Tibial nerve (tissue), 4 donors: ENCODE measurements at places on chromosomes 7 and 10.

GRCh38 chr7:16589881-16590280, 55.7 kb downstream of the ANKMY2 start:
- no peak for DNase-seq

DNA sequence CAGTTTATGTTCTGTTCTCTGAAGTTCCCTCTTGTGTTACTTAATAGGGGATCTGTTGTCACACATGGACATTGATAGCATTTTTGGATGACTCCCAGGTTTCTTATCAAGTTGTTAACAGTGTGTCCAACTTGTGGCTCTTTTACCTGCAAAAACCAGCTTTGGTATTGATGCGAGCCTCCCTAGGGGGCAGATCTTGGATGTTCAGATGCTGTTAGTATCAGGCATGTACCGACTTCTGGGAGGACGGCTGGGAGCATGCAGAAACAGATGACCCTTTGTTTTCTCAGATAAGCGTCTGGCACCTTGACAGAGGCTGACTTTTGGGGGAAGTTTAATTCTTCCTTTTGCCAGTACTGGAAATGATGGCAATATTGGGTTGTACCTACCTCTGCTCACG, 2.2 kb downstream of the PLPP4 start:
- DNase-seq, result no peak

GRCh38 chr10:112313234-112313633, 30.0 kb downstream of the TECTB start:
- DNase-seq, result no peak

GRCh38 chr10:132524443-132525285, 12.9 kb upstream of the INPP5A start:
- DNase-seq, result no peak

DNA sequence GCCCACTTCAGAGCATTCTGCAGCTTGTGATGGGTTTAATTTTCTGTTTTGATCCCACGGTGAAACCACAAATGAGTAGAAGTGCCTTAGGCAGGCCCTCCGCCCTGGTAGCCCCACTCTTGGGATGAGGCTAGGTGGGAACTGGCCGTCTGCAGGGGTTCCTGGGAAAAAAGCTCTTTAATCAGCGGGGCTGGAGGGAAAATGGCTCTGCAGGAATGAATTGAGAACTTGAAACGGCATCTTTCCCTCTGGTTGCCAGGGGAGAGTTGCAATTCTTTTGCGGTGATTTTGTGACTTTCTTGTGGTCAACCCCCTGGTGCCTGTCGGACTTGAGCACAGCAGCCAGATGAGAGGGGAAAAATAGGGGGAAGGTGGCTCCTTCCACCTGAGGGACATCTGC, 32.7 kb downstream of the COL26A1 start:
- DNase-seq, result no peak

- no peak for DNase-seq
Measured at GRCh38 chr7:48041653-48041970, 6.3 kb downstream of the C7orf57 start.

- DNase-seq, result no peak
Measured at GRCh38 chr7:101644879-101645278, 15.8 kb upstream of the MYL10 start.

GRCh38 chr7:149664666-149665065, 108.7 kb downstream of the ZNF467 start:
- no peak for DNase-seq

DNA sequence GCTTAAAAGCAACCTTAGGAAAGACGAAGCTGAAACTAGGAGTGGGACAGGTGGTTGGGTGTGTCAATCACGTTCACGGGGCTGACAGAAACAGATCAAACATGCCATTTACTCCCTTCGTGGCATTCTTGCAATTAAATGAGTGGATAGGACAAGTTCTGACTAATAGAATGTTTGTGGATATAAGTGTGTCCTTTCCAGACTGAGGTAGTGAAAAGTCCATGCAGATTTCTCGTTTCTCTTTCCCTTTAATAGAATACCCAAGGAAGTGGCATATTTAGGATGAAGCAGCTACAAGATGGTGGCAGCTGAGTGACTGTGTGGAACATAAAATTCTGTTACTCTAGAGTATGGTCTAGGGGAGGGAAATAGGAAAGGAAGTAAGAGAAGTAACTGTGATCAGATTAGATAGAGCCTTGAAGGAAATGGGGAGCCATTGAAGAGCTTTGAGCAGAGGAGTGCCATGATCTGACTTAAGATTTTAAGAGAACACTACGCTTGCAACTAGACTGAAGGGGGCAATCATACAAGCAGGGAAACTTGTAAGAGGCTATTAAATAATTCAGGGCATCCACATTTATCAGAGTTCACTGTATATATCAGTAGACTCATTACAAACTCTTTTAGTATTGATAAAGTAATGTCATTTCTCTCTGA, 46.3 kb upstream of the HYAL4 start:
- no peak for DNase-seq

DNA sequence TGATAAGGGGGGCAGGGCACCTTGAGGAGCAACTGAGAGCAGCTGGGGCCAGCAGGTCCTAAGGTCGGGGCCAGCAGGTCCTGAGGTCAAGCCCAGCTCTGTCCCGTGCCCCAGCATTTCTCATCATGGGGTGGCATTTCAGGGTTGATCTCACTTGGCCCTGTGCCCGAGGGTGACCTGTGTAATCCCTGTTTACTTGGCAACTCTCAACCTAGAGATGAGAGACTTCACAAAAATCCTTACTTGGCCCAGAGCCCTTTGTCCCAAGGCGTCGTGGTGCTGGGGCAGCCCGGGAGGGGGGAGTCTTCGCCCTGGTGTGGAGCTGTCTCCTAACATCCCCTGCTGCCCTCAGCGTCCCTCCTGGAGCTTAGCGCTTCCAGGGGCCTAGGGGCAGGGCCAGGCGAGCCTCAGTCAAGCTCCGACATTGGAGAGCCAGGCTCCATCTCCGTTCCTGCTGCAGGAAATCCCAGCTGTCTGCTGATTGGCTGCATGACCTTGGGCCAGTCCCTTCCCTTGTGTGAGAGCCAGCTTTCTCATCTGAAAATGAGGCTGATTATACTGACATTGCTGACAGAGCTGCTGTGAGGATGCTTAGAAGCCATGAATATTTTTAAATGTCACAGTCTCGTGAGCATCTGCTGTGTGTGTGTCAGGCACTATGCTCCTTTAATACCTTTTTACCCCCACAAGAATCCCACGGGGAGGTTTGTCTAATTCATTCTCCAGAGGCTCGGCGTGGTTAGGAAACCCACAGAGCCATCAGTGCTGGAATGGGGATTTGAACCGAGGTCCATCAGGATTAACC, 94.3 kb downstream of the ZMIZ1 start:
- no peak for DNase-seq

DNA sequence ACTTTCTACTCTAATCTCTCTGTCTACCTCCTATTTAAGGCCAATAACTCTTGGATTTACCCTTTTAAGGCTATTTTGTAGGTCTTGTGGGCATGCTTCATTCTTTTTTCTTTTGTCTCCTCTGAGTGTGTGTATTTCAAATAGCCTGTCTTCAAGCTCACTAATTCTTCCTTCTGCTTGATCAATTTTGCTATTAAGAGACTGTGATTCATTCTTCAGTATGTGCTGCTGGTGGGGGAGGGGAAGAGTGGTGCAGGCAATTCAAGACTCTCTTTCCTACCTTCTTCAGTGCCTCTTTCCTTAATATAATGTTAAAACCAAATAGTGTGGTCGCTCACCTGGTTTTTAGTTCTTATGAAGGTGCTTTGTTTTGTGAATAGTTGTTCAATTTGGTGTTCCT, 20.0 kb downstream of the ABCB1 start:
- DNase-seq, result no peak

DNA sequence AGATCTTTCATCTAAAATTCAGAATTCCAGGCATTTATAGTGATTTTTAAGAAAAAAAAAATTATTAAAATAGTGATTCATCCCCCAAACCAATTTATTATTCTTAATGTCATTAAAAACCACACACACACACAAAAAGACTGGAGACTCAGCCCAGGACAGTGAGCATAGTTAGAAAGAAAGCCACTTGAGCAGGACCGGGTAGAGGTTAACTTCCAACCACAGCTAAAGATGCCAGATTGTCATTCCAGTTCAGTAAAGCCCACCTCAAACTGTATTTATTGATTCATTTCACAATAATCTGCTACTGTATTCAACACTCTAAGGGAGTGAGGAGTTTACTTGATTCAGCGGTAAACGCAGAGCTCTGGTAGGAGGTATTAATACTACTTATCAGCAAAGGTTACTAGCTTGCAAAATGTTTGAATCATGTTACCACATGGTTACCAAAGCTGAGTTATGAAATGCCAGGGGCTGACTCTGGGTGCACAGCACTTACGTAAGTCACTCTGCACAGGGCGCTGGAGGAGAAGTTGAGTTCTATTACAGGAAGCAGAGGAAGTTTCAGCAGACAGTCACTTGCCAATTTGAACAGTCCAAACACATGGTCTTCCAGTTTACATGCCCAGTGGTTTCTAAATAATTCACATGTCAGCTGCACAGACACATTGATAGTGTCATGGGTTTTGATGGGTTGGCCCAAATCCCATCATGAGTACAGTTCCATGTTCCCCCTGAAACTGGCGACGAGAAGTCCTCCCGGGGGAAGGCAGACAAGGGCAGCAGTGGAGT, 64.6 kb downstream of the KLF6 start:
- DNase-seq, result peak; percentile 67

DNA sequence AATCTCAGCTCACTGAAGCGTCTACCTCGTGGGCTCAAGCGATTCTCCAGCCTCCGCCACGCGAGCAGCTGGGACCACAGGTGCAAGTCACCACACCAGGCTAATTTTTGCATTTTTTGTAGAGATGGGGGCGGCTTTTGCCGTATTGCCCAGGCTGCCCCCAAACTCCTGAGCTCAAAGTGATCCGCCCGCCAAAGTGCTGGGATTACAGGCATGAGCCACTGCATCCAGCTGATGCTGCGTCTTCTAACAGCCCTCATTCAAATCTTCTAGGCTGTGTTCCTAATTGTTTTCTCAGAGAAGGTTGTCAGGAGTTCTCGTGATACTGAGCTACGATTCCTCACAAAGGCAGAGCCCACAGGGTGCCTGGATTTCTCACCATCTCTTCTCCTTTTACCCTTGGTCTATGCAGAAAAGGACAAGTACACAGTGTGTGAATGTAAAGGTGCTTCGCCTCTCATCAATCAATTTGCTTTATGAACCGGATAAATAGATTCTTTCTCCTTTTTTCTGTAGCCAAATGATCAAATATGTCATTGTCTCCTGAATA, 247.3 kb upstream of the PTN start:
- no peak for DNase-seq

GRCh38 chr7:88344956-88345832, 38.5 kb upstream of the STEAP4 start:
- DNase-seq, result no peak

- no peak for DNase-seq
Measured at GRCh38 chr10:60186315-60187071, 203.2 kb downstream of the ANK3 start.

DNA sequence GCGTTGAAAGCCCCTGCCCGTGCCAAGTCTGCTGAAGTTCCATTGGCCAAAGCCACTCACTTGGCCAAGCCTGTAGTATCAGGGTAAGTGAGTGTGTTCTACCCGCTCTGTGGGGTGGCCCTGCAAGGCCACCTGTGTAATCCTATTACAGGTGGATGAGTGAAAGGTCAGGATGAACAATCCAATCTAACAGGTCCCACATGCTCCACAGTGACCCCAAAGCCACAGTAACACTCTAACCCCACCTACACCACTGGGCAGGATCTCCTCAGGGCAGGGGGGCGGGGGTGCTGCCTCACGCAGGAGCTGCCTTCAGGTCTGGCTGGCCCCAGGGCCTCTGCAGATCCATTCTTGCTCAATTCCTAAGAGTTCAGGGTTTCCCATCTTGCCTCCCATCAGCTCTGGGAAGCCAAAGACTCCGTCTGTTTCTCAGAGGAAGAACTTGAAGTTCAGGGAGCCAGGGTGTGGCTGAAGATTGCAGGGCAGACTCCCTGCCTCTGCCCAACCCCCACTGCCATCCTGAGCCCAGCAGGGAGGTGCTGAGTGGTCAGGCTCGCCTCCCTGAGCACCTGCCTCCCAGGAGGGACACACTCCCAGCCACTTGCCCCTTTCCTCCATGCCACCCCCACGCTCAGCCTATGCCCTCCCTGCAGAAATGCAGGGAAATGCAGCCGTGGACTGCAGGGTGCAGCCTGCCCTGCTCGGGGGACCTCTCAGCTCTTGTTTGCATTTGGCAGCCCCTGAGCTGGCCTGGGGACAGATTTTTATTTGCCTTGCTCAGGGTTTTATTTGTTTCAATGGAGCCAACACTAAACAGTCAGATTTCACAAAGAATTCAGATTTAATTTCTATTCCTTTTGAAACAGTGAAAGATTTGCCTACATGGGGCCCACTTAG, 9.8 kb upstream of the COMTD1 start:
- no peak for DNase-seq

DNA sequence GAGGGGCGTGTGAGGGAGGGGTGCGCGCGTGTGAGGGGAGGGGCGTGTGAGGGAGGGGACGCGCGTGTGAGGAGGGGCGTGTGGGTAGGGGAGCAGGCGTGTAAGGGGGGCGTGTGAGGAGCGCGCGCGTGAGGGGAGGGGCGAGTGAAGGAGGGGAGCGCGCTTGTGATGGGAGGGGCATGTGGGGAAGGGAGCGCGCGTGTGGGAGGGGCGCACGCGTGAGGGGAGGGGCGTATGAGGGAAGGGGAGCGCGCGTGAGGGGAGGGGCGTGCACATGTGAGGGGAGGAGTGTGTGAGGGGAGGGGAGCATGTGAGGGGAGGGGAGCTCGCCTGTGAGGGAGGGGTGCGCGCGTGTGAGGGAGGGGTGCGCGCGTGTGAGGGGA, 19.1 kb downstream of the MXI1 start:
- DNase-seq, result peak; percentile 86

- DNase-seq, result no peak
Measured at GRCh38 chr7:65975814-65976445, 6.1 kb downstream of the GUSB start.

DNA sequence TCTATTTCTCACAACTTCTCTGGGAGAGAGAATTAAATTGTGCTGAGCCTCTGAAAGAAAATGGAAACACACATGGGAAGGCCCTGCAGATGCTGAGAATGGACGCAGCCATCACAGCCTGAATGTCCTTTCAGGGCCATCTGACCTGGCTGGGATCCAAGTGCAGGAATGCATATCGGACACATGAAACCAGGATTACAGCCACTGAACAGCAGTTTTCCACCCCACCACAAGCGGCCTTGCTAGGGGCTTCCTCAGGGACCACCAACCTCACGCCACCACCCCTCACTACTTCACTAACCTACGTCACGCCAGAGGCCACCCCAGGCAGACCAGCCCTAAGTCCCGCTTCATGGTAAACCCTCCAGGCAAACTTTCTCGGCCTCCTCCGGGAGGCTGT, 103.3 kb downstream of the DIP2C start:
- DNase-seq, result no peak

GRCh38 chr10:123160311-123160980, 6.2 kb downstream of the BUB3 start:
- no peak for DNase-seq

GRCh38 chr10:62237966-62238365, 30.7 kb downstream of the RTKN2 start:
- DNase-seq, result no peak

- DNase-seq, result no peak
Measured at GRCh38 chr10:89702121-89702480, 711 bp downstream of the KIF20B start.
